Mononuclear cell (primary cell): ENCODE measurements at places on chromosomes 4 and X. TPM values are rescaled to one million over a fixed set of nuclear protein-coding genes. Genes with fewer than 3 reads are reported as not detected.

The ATP2B3 gene
- not detected for total RNA-seq

The MAGEB1 gene
- not detected for total RNA-seq

The GPC3 gene
- total RNA-seq = 0.31 TPM

The F8A2 gene
- total RNA-seq = not detected

The DMRTC1 gene
- not detected for total RNA-seq

The LRIT3 gene
- under 0.01 TPM for total RNA-seq

The SULT1B1 gene
- total RNA-seq = 8.1 TPM

The GAGE1 gene
- 0.10 TPM for total RNA-seq

The ADAM29 gene
- not detected for total RNA-seq

The FAM149A gene
- 0.42 TPM for total RNA-seq

The TRAM1L1 gene
- not detected for total RNA-seq
